GM06990 (cell line): ENCODE measurements at places on chromosomes 4 and X.

- no peak for DNase-seq
Observed at GRCh38 chr4:113064244-113064643, 14.8 kb downstream of the ANK2 start.

- no peak for DNase-seq
Observed at GRCh38 chr4:140603286-140603685, 34.5 kb upstream of the UCP1 start.

DNA sequence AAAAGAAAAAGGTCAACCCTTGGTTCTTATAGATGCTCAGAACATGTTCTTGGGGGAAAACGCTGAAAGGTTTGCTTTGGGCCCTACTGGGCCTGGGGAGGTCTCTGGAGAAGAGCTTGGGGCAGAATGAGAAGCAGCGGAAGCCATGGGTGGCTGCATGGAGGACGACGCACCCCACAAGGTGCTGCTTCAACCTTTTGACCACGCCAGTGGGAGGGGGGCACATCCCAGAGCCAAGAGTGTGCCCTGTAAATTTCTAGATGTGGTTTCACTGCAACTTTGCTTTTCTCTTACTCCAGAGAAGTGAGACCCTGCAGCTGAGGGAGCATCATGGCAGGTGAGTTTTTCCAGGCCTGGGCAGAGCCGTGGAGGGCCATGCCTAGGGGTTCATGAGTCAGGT lies 3.2 kb downstream of the PRRG3 start:
- no peak for DNase-seq

DNA sequence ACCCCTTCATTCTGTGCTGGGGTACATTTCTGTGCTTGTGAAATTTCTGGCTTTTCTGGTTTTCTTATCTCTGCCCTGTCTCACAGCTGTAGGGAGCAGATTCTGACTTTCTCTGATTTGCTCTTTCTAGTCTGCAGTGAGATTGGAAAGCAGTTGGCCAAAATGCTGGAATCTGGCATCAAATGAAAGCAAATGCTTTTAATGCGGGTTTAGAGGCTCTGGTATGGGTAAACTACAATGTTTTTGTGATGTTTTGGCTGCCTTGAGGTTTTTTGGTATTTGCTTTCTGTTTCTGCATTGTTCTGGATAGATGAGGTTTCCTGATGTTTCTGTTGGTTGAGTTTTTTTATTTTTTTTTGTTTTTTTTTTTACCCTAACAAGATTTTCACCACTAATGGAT lies 23.8 kb downstream of the SMIM20 start:
- DNase-seq, result no peak

- DNase-seq, result no peak
Observed at GRCh38 chr4:147942729-147943128, 210.8 kb downstream of the ARHGAP10 start.

DNA sequence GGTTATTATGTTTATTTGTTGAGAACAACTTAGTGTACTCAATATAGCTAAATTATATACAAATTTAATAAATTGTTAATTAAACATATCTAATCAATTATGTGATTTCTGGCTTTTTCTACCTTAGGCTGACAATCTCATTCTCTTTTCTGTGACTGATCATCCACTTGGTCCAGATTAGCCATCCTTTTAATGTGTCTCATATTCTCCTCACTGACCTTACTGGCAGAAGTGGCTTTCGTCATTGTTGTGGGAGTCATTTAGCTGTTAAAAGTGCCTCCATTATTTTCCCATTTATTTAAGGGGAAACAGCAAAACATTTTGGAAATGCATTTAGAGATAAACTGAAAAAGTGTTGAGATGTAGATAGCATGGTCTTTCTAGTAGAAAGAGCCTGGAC lies 172.2 kb downstream of the CCSER1 start:
- no peak for DNase-seq

GRCh38 chr4:176002007-176002613 lies 63.5 kb upstream of the WDR17 start:
- peak; percentile 84 for DNase-seq

DNA sequence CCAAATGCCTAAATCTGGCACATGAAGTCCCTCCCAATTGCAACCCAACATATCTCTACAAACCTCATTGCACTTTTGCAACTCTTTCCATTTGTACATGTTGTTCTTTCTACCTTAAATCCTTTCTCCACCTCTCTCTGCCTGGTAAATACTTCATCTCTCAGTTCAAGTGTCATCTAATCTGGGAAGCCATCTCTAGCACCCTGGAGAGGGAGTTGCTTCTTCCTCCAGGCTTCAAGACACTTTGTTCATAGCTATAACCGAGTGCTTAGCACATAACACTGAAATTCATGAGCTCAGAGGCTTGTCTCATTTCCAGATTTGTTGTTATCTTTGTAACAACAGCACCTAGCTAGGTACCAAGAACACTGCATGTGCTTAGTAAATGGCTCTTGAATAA lies 114.8 kb upstream of the NAP1L5 start:
- DNase-seq, result no peak

GRCh38 chrX:81202943-81203342 lies 1.0 kb downstream of the SH3BGRL start:
- no peak for DNase-seq

DNA sequence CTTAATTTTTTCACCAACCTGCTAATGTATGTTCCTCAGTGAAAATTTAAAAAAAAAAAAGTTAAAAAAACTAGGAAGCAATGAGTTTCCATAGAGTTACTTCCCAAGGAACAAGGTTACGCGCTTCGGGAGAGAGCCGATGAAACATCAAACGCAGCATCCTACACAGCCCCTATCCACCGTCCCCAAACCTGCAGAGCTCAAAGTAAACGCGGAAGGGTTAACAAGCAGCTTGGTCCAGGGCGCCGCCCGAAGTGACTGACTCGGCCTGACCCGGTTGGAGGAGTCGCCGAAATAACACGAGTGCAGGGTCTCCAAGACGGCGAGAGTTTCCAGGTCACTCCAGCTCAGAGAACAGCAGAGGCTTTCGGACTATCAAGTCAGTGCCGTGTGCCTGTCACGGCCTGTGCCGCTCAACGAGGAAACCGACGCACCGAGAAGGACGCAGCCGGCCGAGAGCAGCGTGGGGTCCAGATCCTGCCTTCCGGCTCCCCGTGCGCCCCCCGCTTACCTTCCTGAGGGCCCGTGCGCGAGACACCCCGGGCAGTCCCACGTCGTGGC lies 512 bp downstream of the NOP14 start:
- no peak for DNase-seq

GRCh38 chr4:82034878-82035277 lies 338.9 kb downstream of the HNRNPD start:
- no peak for DNase-seq

DNA sequence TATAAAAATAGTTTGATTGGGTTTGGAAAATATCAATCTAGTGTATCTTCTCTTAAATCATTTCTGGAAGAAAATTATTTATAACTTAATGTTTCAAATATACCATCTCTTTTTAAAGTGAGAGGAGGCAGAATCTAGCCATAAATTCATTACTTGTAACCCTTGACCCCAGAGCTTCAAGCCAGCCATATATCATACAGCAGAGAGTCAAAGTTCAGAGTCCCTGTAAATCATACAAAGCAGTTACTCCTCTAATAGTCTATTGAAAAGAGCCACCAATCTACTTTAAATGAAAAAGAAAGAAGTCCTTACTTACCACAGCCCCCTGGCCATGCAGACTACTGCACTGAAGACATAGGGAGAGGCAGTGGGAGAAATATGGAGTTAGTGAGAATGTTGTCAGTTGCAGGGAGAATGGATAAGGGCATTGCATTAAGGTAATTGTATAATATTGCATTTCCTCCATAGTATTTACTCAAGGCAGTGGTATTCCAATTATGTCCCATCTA lies 229.5 kb downstream of the NKX6-1 start:
- DNase-seq, result no peak

GRCh38 chrX:123493857-123494256 lies 239.0 kb downstream of the THOC2 start:
- no peak for DNase-seq

- DNase-seq, result no peak
Observed at GRCh38 chrX:63275127-63275526, 76.0 kb downstream of the SPIN4 start.

DNA sequence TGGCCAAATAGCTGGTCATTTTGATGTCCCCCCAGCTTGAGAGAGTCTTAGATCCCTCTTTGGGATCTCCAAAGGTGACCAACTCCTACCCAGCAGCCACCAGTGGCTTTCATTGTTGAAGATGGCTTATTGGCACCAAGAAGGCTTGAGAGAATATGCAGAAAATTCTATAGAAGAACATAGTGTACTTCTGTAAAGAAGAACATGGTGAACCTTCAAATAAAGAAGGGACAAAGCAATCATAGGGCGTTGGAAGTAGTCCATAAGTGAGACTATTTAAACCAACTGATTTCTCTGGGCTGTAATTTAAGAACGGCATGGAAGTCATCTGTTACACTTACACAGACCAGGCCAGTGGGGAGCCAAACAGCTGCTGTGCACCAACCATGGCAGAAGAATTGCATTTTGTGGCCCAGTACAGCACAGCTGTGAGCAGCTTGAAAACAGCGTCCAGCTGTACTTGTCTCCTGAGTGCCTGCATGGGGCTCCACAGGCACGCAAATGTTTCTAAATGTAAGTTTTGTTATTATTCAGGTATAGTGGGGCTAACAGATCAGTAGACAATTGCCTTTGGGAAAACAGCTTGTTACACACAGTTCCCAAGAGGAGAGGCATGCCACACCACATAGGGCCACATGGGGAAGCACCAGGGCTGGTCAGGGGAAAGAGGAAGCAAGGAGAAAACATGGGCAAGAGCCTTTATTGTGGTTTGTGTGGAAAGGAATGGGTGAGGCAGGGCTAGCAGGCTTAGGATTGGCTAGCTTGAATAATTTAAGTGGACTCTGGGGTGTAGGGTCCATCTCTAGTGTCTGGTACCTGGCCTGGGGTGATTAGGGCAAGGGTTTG lies 125.0 kb downstream of the ARHGAP6 start:
- peak; percentile 22 for DNase-seq

DNA sequence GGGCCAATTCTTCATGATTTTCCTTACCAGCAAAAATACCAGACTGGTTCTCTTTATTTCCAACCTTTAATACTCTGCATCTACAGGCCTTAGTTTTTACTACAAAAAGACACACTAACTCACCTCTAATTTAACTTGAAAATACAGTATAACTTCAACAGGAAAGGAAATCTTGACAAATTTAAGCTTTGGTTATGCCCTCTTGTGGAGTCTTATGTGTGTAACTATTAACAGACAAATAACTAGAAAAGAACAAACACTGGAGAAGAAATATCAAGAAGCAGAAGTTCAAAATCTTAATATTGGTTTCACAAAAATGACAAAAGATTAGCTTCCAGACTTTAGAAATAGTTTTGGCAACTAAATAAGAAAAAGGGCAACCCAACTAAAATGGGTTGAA lies 33.0 kb downstream of the PPA2 start:
- no peak for DNase-seq

GRCh38 chr4:37687194-37687562 lies 1.0 kb upstream of the RELL1 start:
- DNase-seq, result no peak

DNA sequence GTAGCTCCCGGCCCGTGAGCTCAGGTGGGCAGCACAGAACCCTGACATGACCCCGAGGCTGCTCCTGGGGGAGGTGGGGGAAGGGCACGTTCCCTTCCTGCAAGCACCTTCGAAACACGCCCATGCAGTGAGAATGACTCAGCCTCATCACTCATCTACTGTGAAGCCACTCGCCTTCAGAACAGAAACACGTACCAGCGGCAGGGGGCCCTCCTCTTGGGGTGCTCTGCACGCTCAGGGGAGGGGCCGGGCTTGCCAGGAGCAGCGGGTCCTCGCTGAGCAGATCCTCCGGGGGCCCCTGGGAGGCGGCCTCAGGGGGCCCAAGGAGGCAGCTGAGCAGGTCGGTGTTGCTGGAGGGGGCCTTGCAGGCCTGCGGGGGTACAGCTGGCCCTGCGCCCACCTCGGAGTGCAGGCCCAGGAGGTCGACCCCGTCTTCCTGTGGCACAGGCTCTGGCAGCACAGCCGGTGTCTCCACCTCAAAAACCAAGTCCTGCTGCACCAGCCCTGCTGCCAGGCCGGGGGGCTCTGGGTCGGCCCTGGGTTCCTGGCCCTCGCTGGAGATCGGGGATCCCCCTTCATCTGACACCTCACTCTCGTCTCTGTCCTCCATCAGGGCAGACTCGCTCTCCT lies 40.9 kb upstream of the CPLX1 start:
- no peak for DNase-seq

GRCh38 chr4:182286035-182286434 lies 42.8 kb downstream of the TENM3 start:
- no peak for DNase-seq

DNA sequence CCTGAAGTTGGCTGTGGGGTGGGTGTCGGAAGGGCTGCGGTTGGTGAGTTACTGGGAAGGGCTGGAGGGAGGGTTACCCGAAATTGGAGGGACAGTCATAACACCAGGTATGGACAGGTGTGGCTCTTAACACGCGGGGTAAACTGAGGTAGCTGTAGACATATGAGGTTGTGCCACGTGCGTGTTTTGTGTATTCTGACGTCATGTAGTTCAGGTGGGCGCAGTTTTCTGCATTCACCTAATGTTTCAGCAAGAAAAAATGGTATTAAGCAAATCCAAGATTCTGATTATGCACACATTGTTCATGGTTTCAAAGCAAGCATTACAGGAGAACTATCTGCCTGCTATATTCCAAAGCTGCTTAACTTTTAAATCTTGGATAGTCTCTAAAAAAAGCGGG lies 83.5 kb upstream of the GPM6B start:
- no peak for DNase-seq

DNA sequence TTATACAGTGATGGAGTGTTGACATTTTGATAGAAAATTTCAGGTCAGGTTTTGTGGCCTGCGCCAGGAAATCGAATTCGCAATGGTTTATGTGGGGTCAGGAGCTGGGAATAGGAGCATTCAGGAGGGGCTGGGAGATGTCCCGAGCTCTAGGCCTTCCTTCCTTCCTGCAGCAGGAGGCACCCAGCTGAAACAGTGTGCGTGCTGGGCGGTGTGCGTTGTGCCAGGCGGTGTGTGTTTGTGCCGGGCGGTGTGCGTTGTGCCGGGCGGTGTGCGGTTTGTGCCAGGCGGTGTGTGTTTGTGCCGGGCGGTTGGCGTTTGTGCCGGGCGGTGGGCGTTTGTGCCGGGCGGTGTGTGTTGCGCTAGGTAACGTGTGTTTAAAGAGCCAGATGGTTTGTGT lies 1.7 kb downstream of the UVSSA start:
- DNase-seq, result no peak

DNA sequence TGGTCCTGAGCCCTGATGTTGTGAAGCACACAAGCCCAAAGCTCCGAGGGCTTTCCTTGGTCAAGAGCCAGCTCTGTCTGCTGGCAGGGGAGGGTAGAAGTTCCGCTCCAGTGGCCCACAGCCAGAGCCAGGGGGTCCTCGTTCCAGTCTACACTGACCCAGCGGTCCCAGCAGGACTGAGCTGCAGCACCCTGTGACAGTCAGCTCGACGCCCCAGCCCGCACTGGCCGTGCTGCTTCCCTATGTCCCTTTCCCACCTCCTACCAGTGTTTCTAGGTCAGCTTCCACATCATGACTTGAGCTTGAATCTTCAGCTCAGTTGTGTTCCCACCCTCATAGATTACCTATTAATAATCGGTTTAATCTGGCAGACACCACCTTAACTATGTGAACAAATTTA lies 22.5 kb upstream of the DCTD start:
- no peak for DNase-seq

- no peak for DNase-seq
Observed at GRCh38 chr4:173821876-173822275, 291.8 kb upstream of the HAND2 start.

- DNase-seq, result peak; percentile 25
Observed at GRCh38 chr4:14844061-14844460, 158.2 kb upstream of the CPEB2 start.
